ENCODE measurements at places on chromosomes 1 and 21. TPM values are rescaled to one million over a fixed set of nuclear protein-coding genes. Genes with fewer than 3 reads are reported as not detected.
A peak's percentile ranks its signal among the peaks of the same experiment; 100 is the strongest.

- DNase-seq: no peak
Observed at GRCh38 chr1:20604678-20605077, 15.8 kb downstream of the CDA start.

GRCh38 chr21:45525153-45525909, 16.9 kb downstream of the SLC19A1 start:
- DNase-seq: no peak

- no peak for DNase-seq
Observed at GRCh38 chr21:45843426-45843825, 138.1 kb upstream of the COL6A1 start.

DNA sequence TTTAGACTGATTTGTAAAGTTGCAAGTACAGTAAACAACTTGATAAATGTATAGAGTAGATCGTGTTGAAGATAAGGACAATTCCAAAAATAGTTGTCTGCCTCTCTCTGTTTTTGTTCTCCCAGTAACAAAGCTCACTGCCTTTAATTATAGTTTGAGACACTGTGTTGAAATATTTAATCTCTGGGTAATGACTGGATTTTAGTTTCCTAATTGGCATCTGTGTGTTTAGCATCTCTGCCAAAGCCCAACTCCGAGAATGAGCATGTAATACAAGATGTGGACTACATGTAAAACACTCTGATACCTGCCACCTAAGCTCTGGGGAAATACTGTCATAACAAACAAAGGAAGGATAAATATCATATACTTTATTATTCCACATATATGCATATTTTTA, 27.7 kb upstream of the SDE2 start:
- no peak for DNase-seq

GRCh38 chr1:95742591-95743089, 508.6 kb downstream of the RWDD3 start:
- peak; percentile 60 for DNase-seq

GRCh38 chr1:110281363-110282290, 57.5 kb upstream of the RBM15 start:
- DNase-seq: no peak

GRCh38 chr1:151849871-151850270, 3.6 kb downstream of the THEM5 start:
- no peak for DNase-seq

GRCh38 chr1:41775956-41776585, 142.7 kb downstream of the HIVEP3 start:
- DNase-seq: no peak

GRCh38 chr1:116587501-116588227, 16.8 kb upstream of the CD58 start:
- no peak for DNase-seq

GRCh38 chr1:101960142-101960541, 36.6 kb downstream of the OLFM3 start:
- no peak for DNase-seq

DNA sequence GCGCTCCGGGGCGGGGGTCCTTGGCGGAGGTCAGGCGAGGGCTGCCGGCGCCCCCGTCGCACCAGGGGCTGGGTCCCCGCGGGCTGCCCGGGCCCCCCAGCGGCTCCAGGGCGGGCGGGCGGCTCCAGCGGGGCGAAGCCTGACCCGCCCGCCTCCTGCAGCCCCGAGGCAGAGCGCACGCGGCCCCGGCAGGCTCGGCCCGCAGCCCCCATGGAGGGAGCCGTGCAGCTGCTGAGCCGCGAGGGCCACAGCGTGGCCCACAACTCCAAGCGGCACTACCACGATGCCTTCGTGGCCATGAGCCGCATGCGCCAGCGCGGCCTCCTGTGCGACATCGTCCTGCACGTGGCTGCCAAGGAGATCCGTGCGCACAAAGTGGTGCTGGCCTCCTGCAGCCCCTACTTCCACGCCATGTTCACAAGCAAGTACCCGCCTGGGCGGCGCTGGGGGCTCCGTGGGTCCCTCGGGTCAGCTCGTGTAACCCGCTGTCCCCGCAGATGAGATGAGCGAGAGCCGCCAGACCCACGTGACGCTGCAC, 817 bp downstream of the KLHL17 start:
- no peak for DNase-seq

- peak; percentile 45 for DNase-seq
Observed at GRCh38 chr1:29094954-29095353, 28.7 kb downstream of the TMEM200B start.

GRCh38 chr1:53992085-53992874, 25.7 kb downstream of the LDLRAD1 start:
- DNase-seq: no peak

DNA sequence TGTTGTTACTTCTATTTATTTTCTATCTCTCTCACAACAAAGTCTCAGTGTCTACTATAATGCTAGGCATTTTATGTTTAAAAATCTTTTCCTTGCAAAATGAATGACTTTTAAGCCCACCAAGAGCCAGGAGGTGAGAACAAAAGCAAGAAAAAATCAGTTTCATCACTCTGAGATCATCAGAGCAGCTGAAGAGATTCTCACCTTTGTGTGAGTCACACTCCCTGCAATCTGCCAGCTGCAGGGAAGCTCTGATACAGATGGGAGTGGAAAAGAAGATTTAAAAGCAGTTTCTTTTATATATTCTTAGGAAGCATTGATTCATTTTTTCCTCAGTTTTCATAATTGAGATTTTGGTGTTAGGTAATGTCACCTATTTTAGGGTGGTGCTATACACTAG, 107.6 kb downstream of the LHX9 start:
- no peak for DNase-seq

- no peak for DNase-seq
Observed at GRCh38 chr1:171828794-171829193, 12.5 kb upstream of the DNM3 start.

GRCh38 chr21:45164124-45164511, 89.7 kb downstream of the ADARB1 start:
- no peak for DNase-seq

- DNase-seq: no peak
Observed at GRCh38 chr1:224287714-224288113, 42.3 kb downstream of the NVL start.

DNA sequence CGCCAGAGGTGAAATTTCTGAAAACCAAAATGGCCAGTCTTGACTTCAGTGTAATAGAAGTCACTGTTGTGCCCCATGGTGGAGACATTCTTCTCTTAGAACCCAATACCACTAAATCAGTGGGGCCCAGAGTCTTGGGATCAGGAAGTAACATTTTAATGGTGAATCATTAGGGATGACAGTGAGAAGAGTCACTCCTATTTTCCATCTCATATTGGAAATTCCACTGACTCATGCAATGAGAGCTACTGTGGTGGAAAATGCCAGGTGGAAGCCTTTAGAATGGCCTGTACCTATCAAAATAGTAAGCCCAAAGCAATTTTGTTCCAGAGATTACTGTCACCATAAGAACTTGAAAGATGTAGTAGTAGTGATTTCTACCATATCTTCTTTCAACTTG, 20.6 kb upstream of the PPM1J start:
- DNase-seq: peak; percentile 90

GRCh38 chr1:156707417-156708217, 2.2 kb upstream of the CRABP2 start:
- DNase-seq: no peak

GRCh38 chr1:167518331-167518700, at the start of gene CD247:
Gene CD247, minus strand, starts transcription at chr1:167518529. Its CDS starts 64 bp downstream, at chr1:167518465.
- no peak for DNase-seq

GRCh38 chr1:219422811-219423598, 189.9 kb downstream of the ZC3H11B start:
- DNase-seq: no peak

GRCh38 chr1:202056644-202057334, 46.4 kb downstream of the ELF3 start:
- peak; percentile 98 for DNase-seq

GRCh38 chr1:58739856-58740466, 40.1 kb upstream of the MYSM1 start:
- DNase-seq: peak; percentile 56

DNA sequence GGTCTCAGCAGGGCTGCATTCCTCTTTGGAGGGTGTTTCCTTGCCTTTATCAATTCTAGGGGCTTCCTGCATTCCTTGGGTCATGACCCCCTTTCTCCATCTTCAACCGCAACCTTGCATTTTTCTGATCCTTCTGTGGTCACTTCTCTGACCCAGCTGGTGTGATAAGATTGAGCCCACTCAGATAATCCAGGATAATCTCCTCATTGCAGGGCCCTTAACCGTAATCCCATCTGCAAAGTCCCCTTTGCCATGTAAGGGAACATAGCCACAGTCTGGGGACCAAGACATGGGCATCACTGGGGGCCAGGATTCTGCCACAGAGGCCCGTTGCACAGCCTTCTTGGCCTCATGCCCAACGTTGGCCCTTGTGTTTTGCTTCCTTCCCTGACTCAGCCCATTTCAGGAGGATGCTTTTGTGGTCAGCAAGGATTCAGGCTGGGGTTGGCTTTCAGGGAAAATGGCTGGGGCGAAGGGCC, 35.0 kb upstream of the IL19 start:
- no peak for DNase-seq

DNA sequence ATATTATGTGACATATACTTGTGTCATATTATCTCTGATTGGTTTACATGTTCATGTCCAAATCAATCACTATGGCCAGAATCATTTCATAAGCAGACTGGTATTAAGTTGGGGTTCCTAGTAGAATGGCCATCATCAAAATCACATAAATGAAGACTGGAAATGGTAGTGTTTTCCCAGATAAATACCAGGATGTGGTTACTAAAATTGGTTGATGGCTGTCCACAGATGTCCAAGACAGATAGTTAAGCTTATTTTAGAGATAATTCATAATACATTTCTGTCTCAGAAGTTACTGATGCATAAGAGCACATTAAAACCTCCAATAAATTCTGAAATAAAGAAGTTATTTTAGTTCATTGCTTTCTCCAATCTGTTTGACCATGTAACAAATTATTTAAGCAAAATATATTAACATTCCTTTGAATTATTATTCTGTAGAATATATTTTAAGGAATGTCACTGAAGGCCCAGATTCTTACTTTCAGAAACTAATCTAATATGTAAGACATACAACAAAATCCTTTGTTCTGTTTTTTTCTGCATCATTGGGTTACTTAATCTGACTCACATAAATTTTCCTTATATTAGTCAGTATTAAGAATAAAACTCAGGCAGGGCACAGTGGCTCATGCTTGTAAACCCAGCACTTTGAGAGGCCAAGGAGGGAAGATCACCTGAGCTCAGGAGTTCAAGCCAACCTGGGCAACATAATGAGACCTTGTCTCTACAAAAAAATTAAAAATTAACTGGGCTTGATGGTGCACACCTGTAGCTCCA, 483.9 kb downstream of the PTPRC start:
- no peak for DNase-seq

TLR5 gene
- total RNA-seq: 2.5 TPM

CXADR gene
- 21.7 TPM for total RNA-seq

GAS5 gene
- total RNA-seq: 234 TPM

SLC1A7 gene
- not detected for total RNA-seq

CFAP45 gene
- 9.3 TPM for total RNA-seq

B3GALT2 gene
- total RNA-seq: not detected

AQP10 gene
- total RNA-seq: not detected

PPM1J gene
- total RNA-seq: 6.0 TPM

TSNAX gene
- total RNA-seq: 23.5 TPM

OR2L2 gene
- 0.10 TPM for total RNA-seq

STK40 gene
- total RNA-seq: 59.2 TPM

AKR7A3 gene
- 2.5 TPM for total RNA-seq

SELENOF gene
- total RNA-seq: 137 TPM

DISC1 gene
- 7.4 TPM for total RNA-seq

MSTO1 gene
- 21.5 TPM for total RNA-seq

CGN gene
- total RNA-seq: 31.1 TPM

Data from PC-9 (cell line).